ENCODE measurements at places on chromosomes 6 and 20.

DNA sequence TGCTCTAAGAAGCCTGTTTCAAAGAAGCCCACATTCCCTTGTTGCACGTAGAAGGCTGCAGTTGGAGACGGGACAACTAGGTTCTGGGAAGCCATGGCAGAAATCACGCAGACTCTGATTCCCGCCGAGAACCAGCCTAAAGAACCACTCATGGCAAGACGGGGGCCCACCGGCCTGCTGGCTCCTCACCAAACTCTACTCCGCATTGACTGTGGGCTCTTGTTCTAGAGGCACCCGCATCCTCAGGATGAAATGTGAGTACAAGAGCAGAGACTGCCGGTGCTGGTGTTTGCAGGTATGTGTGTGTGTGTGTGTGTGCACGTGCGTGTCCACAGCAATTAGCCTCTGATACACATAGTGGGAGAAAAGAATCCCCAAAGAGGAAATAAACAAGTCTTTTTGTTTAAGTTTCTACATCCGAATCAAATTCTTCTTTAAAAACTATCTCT lies 42.3 kb upstream of the NR2E1 start:
- no peak for DNase-seq

DNA sequence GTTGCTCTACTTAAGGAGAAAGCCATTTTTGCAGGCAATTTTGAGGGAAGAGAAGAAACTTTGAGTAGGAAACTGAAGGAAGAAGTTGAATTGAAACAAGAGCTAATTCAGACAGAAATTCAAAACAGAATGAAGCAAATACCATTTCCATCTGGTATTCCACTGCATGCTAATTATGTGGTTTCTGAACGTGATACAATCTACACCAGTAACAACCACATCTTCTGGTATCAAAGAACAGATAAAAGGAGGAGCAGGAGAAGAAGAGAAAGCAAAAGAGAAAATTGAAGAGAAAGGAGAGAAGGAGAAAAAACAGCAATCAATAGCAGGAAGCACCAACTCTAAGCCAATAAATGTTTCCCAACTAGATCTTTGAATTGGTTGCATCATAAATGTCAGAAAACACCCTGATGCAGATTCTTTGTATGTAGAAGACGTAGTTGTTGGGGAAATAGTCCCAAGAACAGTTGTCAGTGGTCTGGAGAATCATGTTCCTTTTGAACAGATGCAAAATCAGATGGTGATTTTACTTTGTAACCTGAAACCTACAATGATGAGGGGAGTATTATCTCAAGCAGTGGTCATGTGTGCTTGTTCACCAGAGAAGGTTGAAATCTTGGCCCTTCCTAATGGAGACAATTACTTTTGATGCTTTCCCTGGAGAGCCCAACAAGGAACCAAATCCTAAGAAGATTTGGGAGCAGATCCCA lies 132.4 kb downstream of the MACROD2 start:
- DNase-seq: no peak

- DNase-seq: peak; percentile 2
Measured at GRCh38 chr20:47719625-47720024, 65.7 kb downstream of the SULF2 start.

DNA sequence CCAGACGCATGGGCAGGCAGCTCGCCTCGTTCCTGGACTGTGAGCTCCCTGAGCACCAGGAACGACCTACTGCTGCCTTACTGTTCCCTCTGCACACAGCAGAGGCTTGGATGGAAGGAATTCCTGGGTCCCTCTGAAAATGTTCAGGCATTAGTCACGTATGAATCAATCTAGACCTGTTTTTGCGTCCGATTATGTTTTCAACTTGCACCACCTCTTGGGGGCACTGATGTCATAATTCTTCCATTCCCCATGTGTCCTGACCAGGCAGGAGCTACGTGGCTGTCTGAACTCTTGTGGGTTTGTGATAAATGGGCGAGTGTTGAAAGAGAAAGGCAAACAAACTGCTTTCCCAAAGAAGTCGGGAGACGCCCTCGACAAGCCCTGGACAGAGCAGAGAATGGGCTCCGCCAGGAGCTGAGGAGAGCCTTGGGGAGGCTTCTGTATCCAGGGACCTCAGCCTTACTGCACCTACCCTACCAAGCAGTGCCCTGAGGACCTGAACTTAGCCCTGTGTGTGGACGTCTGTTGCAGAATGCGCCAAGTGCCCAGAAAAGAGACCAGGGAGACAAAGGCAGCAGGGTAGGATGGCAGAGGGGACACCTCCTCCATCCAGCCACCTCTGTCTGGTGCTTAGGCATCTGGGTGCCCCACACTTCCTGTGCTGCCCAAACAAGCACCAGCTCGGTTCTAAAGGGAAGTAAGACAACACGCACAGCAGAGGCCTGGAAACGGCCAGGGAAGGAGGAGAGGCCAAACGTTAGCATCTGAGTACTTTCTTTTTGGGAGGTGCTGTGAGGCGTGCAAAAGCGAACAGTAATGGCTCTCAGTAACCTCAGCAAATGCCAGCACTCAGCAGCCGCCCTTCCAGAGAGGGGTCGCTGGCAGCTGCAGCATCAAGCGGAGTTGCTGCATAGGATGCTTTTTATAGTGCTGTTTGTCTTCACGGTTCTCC lies 124.2 kb downstream of the LY86 start:
- no peak for DNase-seq

DNA sequence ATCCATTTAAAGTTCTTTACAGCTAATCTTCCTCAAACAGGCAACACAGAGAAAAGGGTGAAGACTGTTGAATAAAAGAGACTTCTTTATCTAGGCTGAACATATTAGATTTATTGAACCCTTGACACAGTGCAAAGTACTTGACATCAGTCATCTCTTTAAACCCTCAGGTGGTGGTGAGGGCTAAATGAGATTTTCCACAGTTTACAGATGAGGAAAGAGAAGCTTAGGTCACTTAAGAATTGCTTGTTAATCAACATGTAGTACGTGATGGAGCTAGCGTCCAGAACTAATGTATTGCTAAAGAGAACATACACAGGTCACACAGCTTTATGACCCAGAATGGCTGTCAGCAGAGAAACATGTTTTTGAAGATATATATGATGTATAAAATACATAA lies 193.4 kb upstream of the LAMP5 start:
- DNase-seq: no peak

DNA sequence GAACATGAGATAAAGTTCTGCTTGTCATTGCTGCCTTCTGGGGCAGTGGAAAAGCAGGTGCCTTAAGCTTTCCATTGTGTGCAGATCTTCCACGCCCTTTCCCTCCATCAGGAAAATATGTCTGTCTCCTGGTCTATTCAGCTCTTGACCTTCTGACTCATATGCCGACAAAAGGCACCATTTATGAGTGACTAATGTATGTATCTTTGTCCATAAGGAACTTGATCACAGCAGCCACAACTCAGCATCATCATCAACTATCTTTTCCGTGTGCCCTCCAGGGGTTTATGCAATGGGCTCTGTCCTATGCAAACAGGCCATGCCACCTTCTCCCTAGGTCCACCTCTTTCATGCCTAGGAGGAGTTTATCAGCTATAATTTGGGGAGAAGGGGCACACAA lies 102.7 kb upstream of the QKI start:
- no peak for DNase-seq

GRCh38 chr20:4563534-4563933 lies 158.2 kb upstream of the PRND start:
- no peak for DNase-seq

- no peak for DNase-seq
Measured at GRCh38 chr20:35088231-35089145, 4.1 kb downstream of the TRPC4AP start.

DNA sequence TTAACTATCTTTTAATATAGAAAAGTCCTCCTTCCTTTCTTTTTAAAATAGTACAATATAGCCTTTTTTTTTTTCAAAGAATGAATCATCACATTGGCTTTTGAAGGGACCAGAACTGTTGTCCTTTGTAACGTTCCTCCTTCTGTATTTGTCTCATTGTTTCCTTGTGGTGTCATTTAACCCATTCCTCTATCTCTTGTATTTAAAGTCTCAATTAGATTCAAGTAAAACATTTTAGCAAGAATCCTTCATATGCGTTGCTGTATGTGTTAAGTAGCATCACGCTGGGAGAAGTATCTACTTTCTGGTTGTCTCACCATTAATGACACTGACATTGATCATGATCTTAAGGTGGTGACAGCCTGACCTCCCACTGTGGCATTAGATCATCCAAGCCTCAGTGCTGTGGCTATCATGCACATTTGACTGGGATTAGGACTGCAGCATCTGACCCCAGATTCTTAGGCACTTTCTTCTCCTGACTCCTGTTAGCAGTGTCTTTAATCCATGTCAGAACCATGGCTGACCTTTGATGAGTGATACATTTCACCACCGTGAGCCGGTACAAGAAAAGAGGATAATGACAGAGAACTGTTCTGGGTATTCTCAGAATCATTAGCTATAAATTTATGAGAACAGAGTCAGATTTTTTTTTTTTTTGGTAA lies 67.5 kb upstream of the TFB1M start:
- DNase-seq: no peak

GRCh38 chr6:113489952-113490746 lies 367.0 kb upstream of the MARCKS start:
- DNase-seq: no peak

- DNase-seq: no peak
Measured at GRCh38 chr6:36314221-36315014, 22.3 kb downstream of the BNIP5 start.

DNA sequence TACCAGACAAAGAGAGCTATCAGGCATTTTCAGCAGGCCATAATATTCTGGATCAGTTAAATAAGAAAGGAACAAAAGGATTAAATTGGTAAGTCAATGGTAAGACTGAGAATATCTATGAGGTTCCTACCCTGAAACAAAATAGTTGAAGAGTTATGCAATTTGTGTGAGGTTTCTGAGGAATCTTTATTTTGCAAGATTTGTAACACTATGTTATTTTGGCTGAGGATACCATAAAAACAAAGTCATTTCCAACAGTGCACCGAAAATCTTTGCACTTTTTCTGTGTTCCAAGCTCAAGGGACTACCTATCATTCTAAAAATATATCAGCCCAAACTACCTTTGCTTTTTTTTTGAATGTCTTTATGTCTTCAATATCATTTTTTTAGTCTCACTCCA lies 383.3 kb upstream of the CITED2 start:
- DNase-seq: no peak

DNA sequence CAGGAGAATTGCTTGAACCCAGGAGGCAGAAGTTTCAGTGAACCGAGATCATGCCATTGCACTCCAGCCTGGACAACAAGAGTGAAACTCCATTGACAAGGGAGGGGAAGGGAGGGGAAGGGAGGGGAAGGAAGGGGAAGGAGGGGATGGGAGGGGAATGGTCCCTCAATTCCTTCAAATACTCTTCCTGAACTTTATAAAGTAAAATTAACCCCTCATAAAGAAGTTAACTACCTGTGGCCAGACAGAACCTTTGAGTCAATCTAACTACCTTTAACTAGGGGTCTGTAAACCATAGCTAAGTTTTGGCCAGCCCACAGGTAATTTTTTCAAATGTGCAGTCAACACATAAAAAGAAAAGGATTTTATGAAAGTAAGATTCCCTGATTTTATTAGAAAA lies 131.0 kb downstream of the ZMYND8 start:
- no peak for DNase-seq

DNA sequence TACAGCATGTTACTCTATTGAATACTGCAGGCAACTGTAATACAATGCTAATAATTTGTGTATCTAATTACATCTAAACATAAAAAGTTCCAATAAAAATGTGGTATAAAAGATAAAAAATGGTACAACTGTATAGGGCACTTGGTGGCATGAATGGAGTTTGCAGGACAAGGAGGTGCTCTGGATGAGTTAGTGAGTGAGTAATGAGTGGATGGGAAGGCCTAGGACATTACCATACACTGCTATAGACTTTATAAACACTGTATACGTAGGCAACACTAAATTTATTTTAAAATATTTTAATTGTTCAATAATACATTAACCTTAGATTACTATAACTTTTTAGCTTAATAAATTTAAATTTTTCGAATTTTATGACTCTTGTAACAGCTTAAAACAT lies 579.6 kb upstream of the MAN1A1 start:
- no peak for DNase-seq

- DNase-seq: no peak
Measured at GRCh38 chr6:37696841-37697662, 631 bp downstream of the MDGA1 start.

- no peak for DNase-seq
Measured at GRCh38 chr6:44737341-44737740, 349.8 kb downstream of the CDC5L start.

GRCh38 chr6:159693894-159694545 lies 979 bp upstream of the SOD2 start:
- peak; percentile 50 for DNase-seq

DNA sequence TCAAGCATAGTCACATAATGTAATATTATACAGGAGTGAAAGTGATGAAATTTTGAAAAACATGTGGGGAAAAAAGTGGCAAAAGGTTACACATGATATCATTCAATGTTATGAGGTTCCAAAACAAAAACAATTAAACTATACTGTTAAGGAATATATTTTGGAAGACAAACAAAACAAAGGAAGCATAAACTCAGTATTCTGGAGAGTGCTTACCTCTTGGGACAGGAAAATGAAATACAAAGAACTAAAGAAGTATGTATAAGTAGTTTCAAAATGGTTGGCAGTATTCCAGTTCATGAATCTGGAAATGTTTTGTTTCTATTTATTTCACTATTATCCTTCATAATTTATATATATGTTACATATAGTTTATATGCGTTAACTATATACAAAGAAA lies 213.5 kb downstream of the MOXD1 start:
- no peak for DNase-seq

DNA sequence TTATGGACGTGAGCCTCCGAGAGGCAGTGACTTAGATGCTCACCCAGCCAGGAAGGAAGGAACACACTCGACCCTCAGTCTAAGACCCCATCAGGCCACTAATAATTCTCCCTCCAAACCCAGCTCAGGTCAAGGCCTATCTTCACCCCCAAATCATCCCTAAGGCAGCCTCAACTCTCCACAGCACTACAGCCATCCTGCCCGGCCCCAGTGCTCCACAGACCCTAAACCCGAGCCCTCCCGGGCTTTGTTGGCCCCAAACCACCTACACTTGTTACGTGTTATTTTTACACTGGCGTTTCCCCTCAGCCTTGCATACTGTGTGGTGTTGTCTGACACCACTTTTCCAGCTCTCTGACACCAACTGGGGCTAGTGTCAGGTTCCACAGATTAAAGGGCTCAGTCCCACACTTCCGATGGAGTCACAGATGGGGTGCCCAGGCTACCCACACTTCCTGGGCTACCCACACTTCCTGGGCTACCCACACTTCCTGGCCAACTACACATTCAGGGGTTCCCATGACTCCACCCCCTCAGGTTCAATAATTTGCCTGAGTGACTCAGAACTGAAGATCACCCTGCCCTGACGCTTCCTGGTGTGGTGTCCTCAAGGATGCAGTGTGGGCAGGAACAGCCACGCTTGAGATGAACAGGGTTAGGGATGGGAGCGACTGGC lies 25.3 kb downstream of the RBCK1 start:
- DNase-seq: no peak
